PC-3 (cell line): ENCODE measurements at places on chromosomes 3 and 15. TPM values are rescaled to one million over a fixed set of nuclear protein-coding genes. Genes with fewer than 3 reads are reported as not detected.

- no peak overlapping the region for H3K27ac ChIP-seq
- no peaks in the 10 kb centered on the region for H3K36me3 ChIP-seq
- H3K4me1 ChIP-seq: no peaks in the 10 kb centered on the region
- DNase-seq: no peak
- H3K4me3 ChIP-seq: no peak overlapping the region
- no peaks in the 10 kb centered on the region for H3K27me3 ChIP-seq
Observed at GRCh38 chr3:7646851-7647250, 785.9 kb downstream of the GRM7 start.

The CHAC1 gene
- 6.2 and 13.3 TPM in 2 replicates for total RNA-seq

DNA sequence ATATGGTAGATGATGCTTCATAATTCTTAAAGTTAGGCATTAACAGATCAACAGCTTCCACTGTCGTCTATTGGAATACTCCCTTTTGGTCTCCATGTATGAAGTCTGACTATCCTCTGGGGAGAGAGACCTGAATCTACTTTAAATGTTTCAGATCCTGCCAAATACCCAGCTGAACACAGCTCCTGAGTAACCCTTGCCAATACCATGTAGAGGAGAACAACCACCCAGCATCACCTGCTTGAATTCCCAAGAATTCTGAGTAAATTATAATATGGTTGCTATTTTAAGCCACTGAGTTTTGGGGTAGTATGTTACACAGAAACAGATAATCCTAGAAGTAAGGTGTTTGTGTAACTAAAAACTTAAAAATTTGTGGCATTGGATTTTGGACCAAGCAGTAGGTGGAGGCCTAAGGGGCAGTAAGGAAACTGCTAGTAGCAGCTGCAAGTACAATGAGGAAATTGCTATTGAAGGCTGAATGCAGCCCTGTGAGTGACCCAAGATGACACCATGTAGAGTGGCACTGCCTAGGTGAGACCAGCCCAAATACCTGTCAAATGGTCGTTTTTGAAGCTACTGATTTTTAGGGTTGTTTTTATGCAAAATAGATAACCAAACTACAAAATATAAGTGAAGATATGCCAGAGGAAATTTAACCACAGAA lies 30.9 kb downstream of the NRG4 start:
- peaks cover 13% of the 10 kb centered on the region; the same call in 1 of the 2 replicates for H3K27me3 ChIP-seq
- H3K4me1 ChIP-seq: no peaks in the 10 kb centered on the region
- H3K27ac ChIP-seq: no peak overlapping the region
- no peaks in the 10 kb centered on the region for H3K36me3 ChIP-seq

The ZIC4 gene
- total RNA-seq: not detected in 2 replicates

The VIPR1 gene
- total RNA-seq: 3.7 and 7.0 TPM in 2 replicates

DNA sequence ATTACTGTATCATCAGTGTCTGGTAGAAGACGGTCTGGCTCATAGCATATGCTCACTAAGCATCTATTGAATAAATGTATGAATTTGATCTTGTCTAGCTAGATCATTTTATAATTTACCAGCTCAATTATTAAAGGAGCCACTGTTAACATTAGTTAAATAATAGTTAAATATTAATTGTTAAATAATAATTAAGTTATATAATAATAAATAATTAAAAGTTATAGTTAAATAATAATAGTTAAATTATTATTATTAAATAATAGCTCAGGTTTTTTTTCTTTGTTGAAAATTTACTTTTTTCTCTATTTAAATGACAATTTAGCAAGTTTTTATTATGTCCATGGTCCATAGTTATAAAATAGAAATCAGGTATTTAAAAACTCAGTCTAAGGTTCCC lies 274.4 kb downstream of the OXSM start:
- no peaks in the 10 kb centered on the region for H3K27me3 ChIP-seq
- H3K36me3 ChIP-seq: no peaks in the 10 kb centered on the region
- H3K4me1 ChIP-seq: no peaks in the 10 kb centered on the region
- H3K4me3 ChIP-seq: no peak overlapping the region

The FSIP1 gene
- 0.07 and 0.81 TPM in 2 replicates for total RNA-seq

- DNase-seq: peak; percentile 48
- H3K27ac ChIP-seq: peak overlapping the region; percentile 99
- peak overlapping the region; percentile 90 for H3K4me3 ChIP-seq
- no peaks in the 10 kb centered on the region for H3K27me3 ChIP-seq
- peaks cover 36% of the 10 kb centered on the region for H3K4me1 ChIP-seq
Observed at GRCh38 chr3:129793319-129793718, 100.2 kb downstream of the TMCC1 start.

DNA sequence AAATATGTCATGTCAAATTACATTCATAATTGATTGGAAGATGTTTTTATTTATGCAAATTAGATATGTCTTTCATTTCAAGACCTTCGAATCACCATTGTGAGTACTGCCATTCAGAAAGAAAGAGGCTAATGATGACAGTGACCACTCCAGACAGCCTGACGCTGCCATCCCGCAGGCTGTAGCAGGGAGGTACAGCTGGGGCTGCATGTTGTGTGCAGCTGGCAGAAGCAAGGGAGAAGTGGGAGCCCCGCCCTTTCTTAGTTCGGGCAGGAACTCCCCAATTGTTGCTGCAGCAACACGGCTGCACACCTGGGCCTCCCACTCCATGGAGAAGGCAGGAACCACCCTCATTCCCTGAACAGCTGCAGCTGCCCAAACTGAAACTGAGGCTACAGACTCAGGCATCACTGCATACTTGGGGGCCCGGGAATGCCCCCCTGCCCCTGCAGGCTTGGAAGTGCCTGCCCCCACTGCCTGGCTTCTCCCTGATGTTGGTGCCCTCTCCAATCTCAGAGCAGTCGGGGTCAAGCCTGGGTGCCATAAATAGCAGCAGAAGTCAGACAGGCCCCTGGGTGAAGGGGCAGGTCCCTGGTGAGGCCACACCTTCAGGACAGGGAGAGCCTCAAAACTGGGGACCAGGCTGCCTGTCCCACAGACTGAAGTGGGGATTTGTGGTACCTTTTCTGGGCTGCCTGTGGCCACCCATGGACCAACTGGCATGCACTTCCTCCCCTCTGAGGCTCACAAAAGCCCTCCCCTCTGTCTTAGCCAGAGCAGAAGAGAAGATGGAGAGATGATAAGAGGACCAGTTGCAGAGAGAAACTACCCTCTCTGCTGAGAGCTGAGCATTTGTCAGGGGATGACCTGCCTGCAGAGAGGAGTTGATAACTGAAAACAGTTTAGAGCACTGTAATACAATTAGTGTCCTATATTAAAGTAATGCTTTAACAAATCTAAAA lies 964.6 kb downstream of the SI start:
- H3K27me3 ChIP-seq: no peaks in the 10 kb centered on the region
- H3K36me3 ChIP-seq: no peaks in the 10 kb centered on the region
- no peaks in the 10 kb centered on the region for H3K4me1 ChIP-seq

The CFAP100 gene
- not detected in 2 replicates for total RNA-seq

- peak; percentile 96 for DNase-seq
- peaks cover 14% of the 10 kb centered on the region for H3K4me1 ChIP-seq
- H3K27me3 ChIP-seq: no peaks in the 10 kb centered on the region
- peaks cover 41% of the 10 kb centered on the region for H3K36me3 ChIP-seq
Observed at GRCh38 chr15:82540055-82540983, at the start of gene RPS17. Gene RPS17, minus strand, starts transcription at chr15:82540457. Its CDS starts 29 bp downstream, at chr15:82540428.

GRCh38 chr15:90020021-90020735 lies 19.1 kb downstream of the ZNF710 start:
- no peak for DNase-seq
- no peaks in the 10 kb centered on the region for H3K36me3 ChIP-seq
- H3K4me1 ChIP-seq: no peaks in the 10 kb centered on the region
- no peak overlapping the region for H3K4me3 ChIP-seq
- H3K27ac ChIP-seq: no peak overlapping the region
- no peaks in the 10 kb centered on the region for H3K27me3 ChIP-seq

GRCh38 chr3:4410606-4411005 lies 56.5 kb downstream of the SUMF1 start:
- peaks cover 79% of the 10 kb centered on the region for H3K4me1 ChIP-seq
- no peak for DNase-seq
- 0 out of 2 replicates have a peak, but pooled peaks cover 3% of the 10 kb centered on the region for H3K36me3 ChIP-seq
- H3K27ac ChIP-seq: peak overlapping the region; percentile 95
- H3K4me3 ChIP-seq: no peak overlapping the region

The SLC28A1 gene
- total RNA-seq: 0.58 and 1.1 TPM in 2 replicates

The SRGAP3 gene
- 7.5 and 9.6 TPM in 2 replicates for total RNA-seq

DNA sequence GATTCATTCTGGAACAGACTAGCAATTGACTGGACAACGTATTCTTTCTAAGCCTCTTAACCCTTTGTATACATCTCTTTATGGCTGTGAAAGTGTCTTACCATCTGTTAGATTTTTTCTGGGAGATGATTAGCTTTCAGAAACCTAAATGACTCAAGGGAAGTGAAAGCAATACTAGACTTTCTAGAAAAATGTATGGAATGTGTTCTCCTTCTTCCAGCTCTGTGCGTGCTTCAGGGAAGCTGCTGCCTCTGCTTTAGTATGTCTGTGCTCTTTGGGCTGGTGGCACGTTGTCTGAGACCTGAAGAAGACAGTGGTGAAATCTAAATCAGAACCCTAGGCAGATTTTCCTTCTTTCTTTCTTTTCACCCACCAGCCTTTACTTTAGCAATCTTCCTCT lies 89.5 kb downstream of the ITPR1 start:
- H3K36me3 ChIP-seq: no peaks in the 10 kb centered on the region
- no peak overlapping the region for H3K4me3 ChIP-seq
- H3K27me3 ChIP-seq: no peaks in the 10 kb centered on the region
- no peak overlapping the region for H3K27ac ChIP-seq
- DNase-seq: no peak

DNA sequence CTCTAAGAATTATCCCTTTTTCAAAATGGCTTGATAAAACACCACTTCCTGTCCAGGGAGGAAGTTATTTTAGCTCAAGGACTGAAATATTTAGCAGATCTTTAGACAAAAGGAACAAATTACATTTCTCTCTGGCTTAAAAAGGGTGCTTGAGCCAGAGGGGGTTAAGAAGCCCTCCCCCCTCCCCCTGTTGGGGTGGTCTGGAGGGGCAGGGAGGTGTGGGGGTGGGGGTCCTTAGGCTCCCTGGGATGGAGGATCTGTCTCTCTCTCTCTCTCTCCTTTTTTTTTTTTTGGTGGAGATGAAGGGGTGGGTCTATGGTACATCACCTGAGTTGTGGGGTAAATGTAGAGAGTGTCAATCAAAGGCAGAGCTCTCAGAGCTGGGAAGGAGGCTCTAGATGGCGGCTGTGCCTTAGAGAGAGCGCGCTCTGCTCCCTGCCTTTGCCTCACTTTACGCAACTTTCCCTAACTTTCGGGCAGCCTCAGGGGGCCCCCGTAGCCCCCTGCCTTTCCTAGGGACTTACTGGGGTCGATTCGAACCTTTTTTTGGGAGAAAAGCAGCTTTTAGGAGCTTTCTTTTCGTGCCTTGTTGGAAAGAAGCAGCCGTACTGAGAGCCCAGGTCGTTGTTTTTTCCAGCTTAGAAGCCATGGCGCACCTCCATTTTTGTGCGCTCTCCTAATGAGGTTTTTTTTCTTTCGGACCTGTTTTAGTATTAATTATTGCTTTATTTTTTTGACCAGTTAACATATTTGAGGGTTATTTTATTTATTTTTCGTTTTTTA lies at the start of gene CHD2:
CHD2 (plus strand) TSS at position 377 of the 783 bp plus-strand sequence. CDS start 914 bp downstream, outside the sequence.
- H3K27me3 ChIP-seq: no peaks in the 10 kb centered on the region
- H3K27ac ChIP-seq: peak within 1 kb of the TSS; percentile 91
- peak; percentile 86 for DNase-seq
- peak within 1 kb of the TSS; percentile 95 for H3K4me3 ChIP-seq

GRCh38 chr3:22239011-22239410 lies 488.0 kb upstream of the ZNF385D start:
- H3K27me3 ChIP-seq: no peaks in the 10 kb centered on the region
- H3K4me1 ChIP-seq: peaks cover 8% of the 10 kb centered on the region
- H3K36me3 ChIP-seq: no peaks in the 10 kb centered on the region
- no peak for DNase-seq

The PSTPIP1 gene
- not detected in 2 replicates for total RNA-seq

The PPM1L gene
- total RNA-seq: 2.4 and 7.0 TPM in 2 replicates

The NPAP1 gene
- not detected in 2 replicates for total RNA-seq

DNA sequence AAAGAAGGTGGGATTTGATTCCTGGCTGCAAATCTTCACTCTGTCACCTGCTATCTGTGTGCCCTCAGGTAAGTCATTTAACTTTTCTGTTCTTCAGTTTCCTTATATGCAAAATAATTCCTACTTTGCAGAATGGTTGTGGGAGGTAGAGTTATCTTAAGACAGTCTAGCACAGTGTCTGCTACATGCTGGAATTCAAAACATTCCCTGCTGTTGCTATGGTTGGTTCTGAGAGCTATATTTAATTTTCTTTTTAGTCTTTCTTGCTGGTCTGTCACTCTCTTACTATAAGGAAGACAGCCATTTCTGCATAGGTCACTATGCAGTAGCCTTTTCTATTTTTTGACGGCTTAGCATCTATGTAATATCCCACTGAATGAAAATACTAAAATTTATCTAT lies 4.0 kb upstream of the ADPGK start:
- peaks cover 24% of the 10 kb centered on the region for H3K27me3 ChIP-seq
- H3K27ac ChIP-seq: no peak overlapping the region
- no peaks in the 10 kb centered on the region for H3K36me3 ChIP-seq
- no peak overlapping the region for H3K4me3 ChIP-seq

DNA sequence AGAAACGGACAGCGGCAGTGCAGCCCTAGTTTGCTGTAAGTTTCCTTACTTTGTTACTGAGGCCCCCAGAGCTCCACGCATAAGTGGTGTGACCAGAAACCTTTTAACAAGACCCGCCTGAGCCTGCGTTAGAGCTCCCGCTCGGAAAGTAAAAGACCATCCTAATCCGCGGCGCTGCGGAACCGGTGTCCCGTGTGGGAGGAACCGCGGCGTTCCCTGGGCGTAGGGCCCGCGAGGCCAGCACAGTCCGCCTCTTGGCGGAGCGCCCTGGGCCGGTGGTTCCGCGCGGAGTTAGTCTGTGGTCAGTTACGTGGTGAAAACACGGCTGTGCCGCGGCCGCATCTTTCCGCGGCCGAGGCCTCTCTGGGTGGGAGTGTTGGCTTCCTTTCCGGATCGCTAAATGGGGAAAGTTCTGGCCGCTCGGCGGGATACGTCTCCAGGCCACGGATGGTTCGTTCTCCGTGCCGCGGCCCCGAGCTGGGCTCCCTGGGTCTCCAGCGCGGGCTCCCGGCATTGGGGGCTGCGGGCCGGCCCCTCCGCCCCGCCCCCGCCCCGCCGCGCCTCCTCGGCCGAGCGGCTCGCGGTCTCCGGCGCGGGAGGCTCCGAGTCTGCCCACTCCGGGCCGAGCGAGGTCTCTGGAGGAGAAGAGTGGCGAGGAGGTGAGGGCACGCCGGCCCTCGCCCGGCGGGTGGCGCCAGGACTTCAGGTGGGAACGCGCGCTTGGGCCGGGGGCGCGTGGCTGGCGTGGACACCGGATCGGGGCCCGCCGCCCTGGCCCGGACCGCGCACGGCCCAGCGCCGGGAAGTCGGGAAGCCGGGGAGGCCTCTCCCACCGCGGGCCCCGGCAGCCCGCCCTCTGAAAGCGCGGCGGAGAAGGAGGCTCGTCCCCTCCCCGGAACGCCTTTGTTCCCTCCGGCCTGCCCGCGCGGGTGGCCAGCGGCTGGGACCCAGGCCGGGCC lies 754 bp downstream of the B3GNT5 start:
- peak; percentile 48 for DNase-seq
- H3K4me1 ChIP-seq: peaks cover 40% of the 10 kb centered on the region
- H3K36me3 ChIP-seq: peaks cover 8% of the 10 kb centered on the region
- peak overlapping the region; percentile 89 for H3K4me3 ChIP-seq

GRCh38 chr15:34610354-34610753 lies 26.9 kb upstream of the GOLGA8B start:
- peak; percentile 56 for DNase-seq
- no peak overlapping the region for H3K27ac ChIP-seq
- no peaks in the 10 kb centered on the region for H3K36me3 ChIP-seq
- no peak overlapping the region for H3K4me3 ChIP-seq
